Cardiac muscle cell (in vitro differentiated cells and primary cell): ENCODE measurements at places on chromosomes 7 and 10. TPM values are rescaled to one million over a fixed set of nuclear protein-coding genes. Genes with fewer than 3 reads are reported as not detected.

STEAP1B gene
- total RNA-seq: 0.11 TPM in 1 of 2 replicates, not detected in the other

GPR26 gene
- not detected in 2 replicates for total RNA-seq

TLX1 gene
- 2.2 and 2.9 TPM in 2 replicates for total RNA-seq

MUC12 gene
- 2.4 TPM in 1 of 2 replicates, not detected in the other for total RNA-seq

STYXL1 gene
- total RNA-seq: 46.7 and 66.3 TPM in 2 replicates

MORN4 gene
- total RNA-seq: 16.8 and 18.7 TPM in 2 replicates

GPR158 gene
- 0.18 and 0.28 TPM in 2 replicates for total RNA-seq

CLDN3 gene
- total RNA-seq: 5.9 and 11.0 TPM in 2 replicates

LRIT1 gene
- total RNA-seq: not detected in 2 replicates

KIAA1217 gene
- 9.8 and 23.1 TPM in 2 replicates for total RNA-seq

PLAC9 gene
- not detected in 2 replicates for total RNA-seq

MYO3A gene
- total RNA-seq: 1.2 and 5.9 TPM in 2 replicates

DLG5 gene
- total RNA-seq: 45.7 and 64.4 TPM in 2 replicates

XPNPEP1 gene
- total RNA-seq: 114 and 137 TPM in 2 replicates

CCDC7 gene
- total RNA-seq: 2.8 and 4.2 TPM in 2 replicates

LLCFC1 gene
- total RNA-seq: not detected in 2 replicates
